ENCODE measurements at places on chromosomes 5 and 9.

GRCh38 chr9:120689860-120690259, 24.4 kb downstream of the MEGF9 start:
- DNase-seq = no peak
- H3K4me1 ChIP-seq = peaks cover 20% of the 10 kb centered on the region
- no peaks in the 10 kb centered on the region for H3K27me3 ChIP-seq
- no peaks in the 10 kb centered on the region for H3K36me3 ChIP-seq

DNA sequence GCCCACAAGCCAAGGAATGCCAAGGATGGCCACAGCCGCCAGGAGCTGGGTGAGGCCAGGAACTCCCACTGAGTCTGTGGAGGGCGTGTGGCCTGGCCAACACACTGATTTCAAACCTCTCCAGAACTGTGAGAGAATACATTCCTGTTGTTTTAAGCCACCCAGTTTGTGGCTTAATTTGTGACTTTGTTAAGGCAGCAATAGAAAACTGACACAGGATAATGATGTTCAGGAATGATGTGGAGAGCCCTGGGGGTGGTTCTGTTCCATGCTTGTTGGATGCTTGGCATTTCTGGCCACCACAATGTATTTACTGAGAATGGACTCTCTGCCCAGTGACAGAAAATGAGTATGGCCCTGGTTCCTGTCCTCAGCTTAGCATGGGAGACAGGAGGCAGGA, 82.8 kb downstream of the DAP start:
- H3K27ac ChIP-seq = no peak overlapping the region
- no peaks in the 10 kb centered on the region for H3K4me1 ChIP-seq

GRCh38 chr5:110824936-110825441, 86.2 kb downstream of the SLC25A46 start:
- no peak for DNase-seq
- no peaks in the 10 kb centered on the region for H3K27me3 ChIP-seq
- H3K36me3 ChIP-seq = no peaks in the 10 kb centered on the region
- no peaks in the 10 kb centered on the region for H3K4me1 ChIP-seq
- no peak overlapping the region for H3K4me3 ChIP-seq

GRCh38 chr9:109812818-109813281, 32.9 kb downstream of the PALM2AKAP2 start:
- no peak for DNase-seq
- no peaks in the 10 kb centered on the region for H3K36me3 ChIP-seq
- H3K4me3 ChIP-seq = no peak overlapping the region
- H3K27ac ChIP-seq = no peak overlapping the region
- H3K4me1 ChIP-seq = peaks cover 7% of the 10 kb centered on the region

- no peaks in the 10 kb centered on the region for H3K27me3 ChIP-seq
- H3K36me3 ChIP-seq = no peaks in the 10 kb centered on the region
- H3K27ac ChIP-seq = no peak overlapping the region
- DNase-seq = no peak
- no peak overlapping the region for H3K4me3 ChIP-seq
Measured at GRCh38 chr5:171496456-171496855, 77.0 kb downstream of the FGF18 start.

DNA sequence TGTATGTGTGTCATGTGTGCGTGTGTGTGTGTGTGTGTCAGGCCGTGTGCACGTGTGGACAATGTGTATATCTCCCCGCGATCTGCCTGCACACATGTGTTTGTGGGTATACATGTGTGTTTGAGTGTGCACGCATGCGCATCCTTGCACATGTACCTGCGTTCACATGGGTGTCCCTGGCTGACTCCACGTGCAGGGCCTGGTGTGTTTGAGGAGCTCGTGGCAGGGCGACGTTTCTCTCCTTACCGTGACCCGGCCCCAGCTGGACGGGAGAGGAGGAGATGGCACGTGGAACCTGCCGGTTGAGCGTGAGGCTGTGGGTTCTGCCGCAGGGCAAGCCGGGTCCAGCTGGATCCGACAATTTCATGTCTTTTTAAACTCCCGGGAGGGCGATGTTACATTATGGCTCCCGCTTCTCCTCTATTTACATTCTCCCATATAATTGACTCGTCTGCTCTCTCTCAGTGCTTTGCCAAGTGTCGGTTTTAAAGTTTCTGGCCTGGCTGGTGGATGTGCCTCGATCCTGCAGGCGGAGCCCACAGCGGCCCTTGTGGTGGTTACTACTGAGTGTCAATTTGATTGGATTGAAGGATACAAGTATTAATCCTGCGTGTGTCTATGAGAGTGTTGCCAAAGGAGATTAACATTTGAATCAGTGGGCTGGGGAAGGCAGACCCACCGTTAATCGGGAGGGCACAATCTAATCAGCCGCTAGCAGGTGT, 5.9 kb downstream of the COL5A1 start:
- no peak for DNase-seq
- H3K4me1 ChIP-seq = peaks cover 4% of the 10 kb centered on the region
- no peak overlapping the region for H3K4me3 ChIP-seq
- H3K27me3 ChIP-seq = no peaks in the 10 kb centered on the region

- no peak overlapping the region for H3K4me3 ChIP-seq
- H3K4me1 ChIP-seq = no peaks in the 10 kb centered on the region
- H3K27ac ChIP-seq = no peak overlapping the region
- H3K36me3 ChIP-seq = no peaks in the 10 kb centered on the region
- H3K27me3 ChIP-seq = peaks cover 9% of the 10 kb centered on the region
Measured at GRCh38 chr9:134944916-134945315, 27.2 kb upstream of the FCN1 start.

DNA sequence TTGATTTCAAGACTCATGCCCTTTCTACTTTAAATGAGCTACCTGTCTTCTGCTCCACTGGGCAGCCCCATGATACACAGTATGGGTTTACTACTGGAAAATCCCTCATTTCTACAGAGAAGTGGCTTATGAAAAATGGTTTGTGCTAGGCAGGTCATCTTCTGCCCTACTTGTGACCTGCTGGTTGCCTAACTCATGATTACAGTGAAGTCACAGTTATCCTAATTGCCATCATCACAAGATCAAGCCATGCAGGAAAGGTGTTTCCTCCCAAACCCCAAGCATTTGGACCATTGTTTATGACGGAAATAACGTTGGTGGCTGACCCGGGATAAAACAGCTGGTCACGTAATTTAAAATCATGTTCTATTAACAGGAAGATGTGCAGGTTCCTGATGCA, 330.6 kb downstream of the ACTL7B start:
- H3K4me3 ChIP-seq = no peak overlapping the region
- H3K4me1 ChIP-seq = no peaks in the 10 kb centered on the region
- H3K36me3 ChIP-seq = no peaks in the 10 kb centered on the region
- H3K27me3 ChIP-seq = no peaks in the 10 kb centered on the region

GRCh38 chr5:16668631-16669030, 51.8 kb upstream of the RETREG1 start:
- no peak overlapping the region for H3K27ac ChIP-seq
- H3K27me3 ChIP-seq = no peaks in the 10 kb centered on the region
- no peak for DNase-seq
- no peaks in the 10 kb centered on the region for H3K4me1 ChIP-seq

GRCh38 chr5:174572591-174572990, 151.8 kb upstream of the MSX2 start:
- peaks cover 4% of the 10 kb centered on the region for H3K27me3 ChIP-seq
- no peaks in the 10 kb centered on the region for H3K36me3 ChIP-seq
- H3K4me1 ChIP-seq = no peaks in the 10 kb centered on the region
- H3K4me3 ChIP-seq = no peak overlapping the region
- no peak for DNase-seq

- H3K27me3 ChIP-seq = no peaks in the 10 kb centered on the region
- H3K4me1 ChIP-seq = no peaks in the 10 kb centered on the region
- H3K36me3 ChIP-seq = no peaks in the 10 kb centered on the region
Measured at GRCh38 chr9:75231167-75231566, 142.9 kb downstream of the OSTF1 start.

GRCh38 chr5:138077064-138077696, 6.7 kb upstream of the WNT8A start:
- H3K4me1 ChIP-seq = no peaks in the 10 kb centered on the region
- H3K27me3 ChIP-seq = no peaks in the 10 kb centered on the region

DNA sequence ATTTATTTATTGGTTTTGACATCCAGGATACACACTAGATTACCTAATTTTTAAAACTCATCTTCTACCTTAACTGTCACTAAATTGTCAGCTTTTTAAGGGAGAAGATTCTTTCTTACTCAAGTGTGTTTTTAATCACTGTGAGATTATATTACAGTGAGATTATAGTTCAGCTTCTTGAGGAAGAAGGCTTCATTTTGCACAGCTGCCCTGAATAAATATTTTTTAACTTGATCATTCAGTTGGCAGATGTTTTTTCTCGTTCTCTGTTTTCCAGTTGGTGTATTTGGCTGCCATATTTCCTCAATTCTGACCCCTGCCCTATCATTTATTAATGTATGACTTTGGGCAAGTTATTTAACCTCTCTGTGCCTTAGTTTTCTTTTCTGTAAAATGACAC, 15.0 kb upstream of the ELL2 start:
- DNase-seq = no peak
- H3K4me3 ChIP-seq = no peak overlapping the region
- H3K27me3 ChIP-seq = no peaks in the 10 kb centered on the region
- no peak overlapping the region for H3K27ac ChIP-seq
- no peaks in the 10 kb centered on the region for H3K36me3 ChIP-seq

GRCh38 chr5:149282966-149283332, 11.3 kb downstream of the AFAP1L1 start:
- H3K4me1 ChIP-seq = peaks cover 52% of the 10 kb centered on the region
- H3K27ac ChIP-seq = no peak overlapping the region
- no peak for DNase-seq
- no peaks in the 10 kb centered on the region for H3K27me3 ChIP-seq
- no peaks in the 10 kb centered on the region for H3K36me3 ChIP-seq

- no peaks in the 10 kb centered on the region for H3K27me3 ChIP-seq
- no peak overlapping the region for H3K27ac ChIP-seq
- H3K36me3 ChIP-seq = no peaks in the 10 kb centered on the region
- no peak for DNase-seq
- no peaks in the 10 kb centered on the region for H3K4me1 ChIP-seq
- no peak overlapping the region for H3K4me3 ChIP-seq
Measured at GRCh38 chr5:106205916-106206571, 1464.7 kb downstream of the EFNA5 start.

All from lung (tissue), 17 donors.